Stimulated activated CD8-positive, alpha-beta memory T cell treated with anti-CD3 and anti-CD28 coated beads, Interleukin-2, amount 100 ng/mL, for 1 hour (primary cell): ENCODE measurements at places on chromosomes 7 and 10.

DNA sequence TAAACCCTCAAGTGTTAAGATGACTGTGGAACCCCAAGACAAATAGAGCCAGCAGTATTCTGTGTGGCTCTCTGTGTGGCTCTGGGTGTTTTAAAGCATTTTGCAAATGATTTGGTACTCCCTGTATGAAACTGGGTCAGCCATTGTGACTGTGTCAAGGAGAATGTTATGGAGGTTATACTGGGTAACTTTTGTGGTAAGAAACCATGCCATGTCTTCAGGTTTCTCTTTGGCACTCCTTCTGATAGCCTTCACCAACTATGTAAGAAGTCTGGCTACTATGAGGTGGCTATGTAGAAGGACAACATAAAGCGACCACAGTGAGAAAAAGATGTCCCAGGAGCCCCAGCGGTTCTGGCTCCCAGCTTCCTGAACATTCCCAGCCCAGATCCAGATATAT lies 226.6 kb upstream of the RHOBTB1 start:
- DNase-seq, result no peak

- DNase-seq, result no peak
Measured at GRCh38 chr10:71075086-71075758, 137.1 kb upstream of the UNC5B start.

GRCh38 chr10:63757067-63757466 lies 235.9 kb downstream of the REEP3 start:
- DNase-seq, result no peak

GRCh38 chr7:98475352-98475751 lies 74.5 kb upstream of the BAIAP2L1 start:
- no peak for DNase-seq

DNA sequence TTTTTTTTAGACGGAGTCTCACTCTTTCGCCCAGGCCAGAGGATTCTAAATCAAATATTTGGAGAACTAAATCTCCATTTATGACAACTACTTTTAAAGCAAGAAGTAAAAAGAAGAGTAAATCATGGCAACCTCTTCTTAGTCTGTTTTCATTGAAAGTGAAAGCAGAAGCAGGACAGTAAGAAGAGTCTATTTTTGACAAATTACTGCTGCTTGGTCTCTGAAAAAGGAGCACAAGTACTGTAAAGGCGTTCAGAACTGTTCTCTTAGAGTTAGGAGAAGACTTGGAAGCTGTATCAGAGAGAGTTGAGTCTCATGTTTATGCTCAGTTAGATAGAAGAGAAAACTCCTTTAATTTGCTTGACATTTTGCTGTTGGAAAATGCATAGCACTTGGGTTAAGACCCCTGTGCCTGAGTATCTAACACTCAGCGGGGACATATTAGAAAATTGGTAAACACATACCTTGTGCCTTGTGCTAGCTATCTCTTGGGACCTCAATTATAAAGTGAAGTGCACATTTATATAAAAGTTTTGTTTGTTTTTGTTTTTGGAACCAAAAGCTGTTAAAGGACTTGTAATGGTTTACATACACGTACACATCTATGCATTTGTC lies 433.0 kb downstream of the ANKRD7 start:
- DNase-seq, result no peak
